T-helper 9 cell (primary cell): ENCODE measurements at places on chromosomes 3 and 15.

- DNase-seq, result no peak
Measured at GRCh38 chr3:123258359-123258758, 56.6 kb downstream of the SEC22A start.

DNA sequence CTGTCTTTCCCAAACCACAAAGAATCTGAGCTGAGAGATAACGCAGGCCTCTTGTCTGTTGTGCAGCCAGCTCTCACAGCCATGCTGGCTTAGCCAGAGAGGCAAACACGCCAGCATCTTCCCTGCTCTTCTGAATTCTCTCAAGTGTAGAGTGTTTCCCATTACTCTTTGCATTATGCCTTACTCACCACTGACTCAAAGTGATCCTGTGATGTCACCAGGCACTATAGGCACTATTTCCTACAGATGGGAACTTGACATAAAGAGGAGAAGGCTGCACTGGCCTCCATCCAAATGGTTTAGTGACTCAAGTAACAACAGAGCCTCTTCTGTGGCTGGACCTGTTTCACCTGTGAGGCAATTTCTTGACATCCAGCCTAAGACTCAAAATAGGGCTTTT, 44.4 kb downstream of the PDZRN3 start:
- no peak for DNase-seq

DNA sequence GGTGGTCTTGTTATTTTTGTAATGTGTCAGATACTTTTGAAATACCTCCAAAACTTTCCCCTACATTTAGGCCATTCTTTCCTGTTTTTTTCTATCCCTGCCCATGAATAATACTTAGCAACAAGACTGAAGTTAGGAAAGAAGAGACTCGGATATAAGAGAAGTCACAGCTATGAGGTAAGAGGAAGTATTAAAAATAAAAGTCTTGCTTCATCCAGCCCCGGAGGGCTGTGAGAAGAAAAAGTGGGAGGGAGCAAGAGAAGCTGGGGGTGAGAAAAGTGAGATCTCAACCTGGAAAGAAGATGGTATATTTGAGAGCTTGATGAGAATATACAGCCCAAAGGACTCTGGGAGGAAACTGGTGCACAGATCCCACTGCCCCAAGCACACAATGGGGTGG, 213.5 kb upstream of the CDIN1 start:
- DNase-seq, result no peak

DNA sequence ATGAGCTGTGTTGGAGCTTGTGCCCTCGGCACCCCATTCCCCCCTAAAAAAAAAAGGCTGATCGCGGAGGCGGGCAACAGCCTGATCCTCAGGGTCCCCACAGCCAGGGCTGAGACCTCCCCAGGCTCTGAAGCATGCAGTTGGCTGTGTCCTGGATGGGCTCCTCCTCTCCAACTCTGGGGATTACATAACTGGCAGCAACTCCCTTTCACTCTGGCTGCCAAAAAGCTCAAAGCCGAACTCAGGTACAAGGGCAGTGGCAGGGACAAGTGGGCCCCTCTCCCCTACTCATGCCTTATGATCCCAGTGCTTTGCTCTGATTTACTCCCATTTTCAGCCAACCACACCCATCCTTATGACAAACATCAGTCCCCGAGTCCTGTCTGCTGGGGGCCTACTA, 18.3 kb downstream of the TPRA1 start:
- no peak for DNase-seq

- no peak for DNase-seq
Measured at GRCh38 chr3:44039006-44039405, 202.7 kb upstream of the TOPAZ1 start.

GRCh38 chr3:34725774-34726173, 913.6 kb upstream of the ARPP21 start:
- DNase-seq, result no peak

DNA sequence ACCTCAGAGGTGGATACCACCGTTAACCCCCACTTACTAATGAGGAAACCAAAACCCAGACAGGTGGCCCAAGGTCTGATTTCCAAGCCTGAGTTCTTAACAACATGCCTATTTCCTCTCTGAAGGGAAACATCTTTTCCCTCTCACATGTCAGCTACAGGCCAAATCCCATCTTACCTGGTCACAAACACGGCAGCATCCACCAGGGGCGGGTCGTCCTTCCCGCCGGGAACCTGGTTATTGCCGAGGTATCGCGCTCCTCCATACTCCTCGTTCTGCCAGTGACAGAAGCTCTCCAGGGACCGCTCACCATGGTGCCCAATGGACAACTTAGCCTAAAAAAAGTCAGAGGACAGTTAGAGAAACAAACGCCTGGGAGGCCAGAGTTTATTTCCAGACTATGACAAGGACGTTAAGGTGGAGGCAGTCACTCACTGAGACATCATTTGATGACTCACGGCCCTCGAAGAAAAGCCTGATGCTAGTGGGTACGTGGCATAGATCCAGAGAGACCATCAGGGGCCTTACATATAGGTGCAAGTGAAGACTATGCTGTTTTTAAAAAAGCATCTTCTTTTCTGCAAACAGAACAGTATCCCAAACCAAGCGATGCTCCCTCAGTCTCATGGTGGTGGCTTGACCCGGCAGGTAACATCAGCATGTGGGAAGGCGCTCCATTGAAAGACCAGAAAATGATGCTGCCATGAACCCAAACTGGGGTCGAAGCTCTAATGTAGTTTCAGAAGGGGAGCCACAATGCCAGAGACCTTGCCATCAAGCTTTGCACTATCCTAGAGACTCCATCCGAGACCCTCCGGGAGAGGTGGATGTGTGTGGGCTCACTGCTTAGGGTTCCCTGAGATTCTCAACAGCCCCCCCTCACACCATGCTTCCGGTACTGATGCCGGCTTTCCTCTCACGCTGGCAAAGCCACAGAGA, 80.2 kb downstream of the ADAMTS17 start:
- no peak for DNase-seq

DNA sequence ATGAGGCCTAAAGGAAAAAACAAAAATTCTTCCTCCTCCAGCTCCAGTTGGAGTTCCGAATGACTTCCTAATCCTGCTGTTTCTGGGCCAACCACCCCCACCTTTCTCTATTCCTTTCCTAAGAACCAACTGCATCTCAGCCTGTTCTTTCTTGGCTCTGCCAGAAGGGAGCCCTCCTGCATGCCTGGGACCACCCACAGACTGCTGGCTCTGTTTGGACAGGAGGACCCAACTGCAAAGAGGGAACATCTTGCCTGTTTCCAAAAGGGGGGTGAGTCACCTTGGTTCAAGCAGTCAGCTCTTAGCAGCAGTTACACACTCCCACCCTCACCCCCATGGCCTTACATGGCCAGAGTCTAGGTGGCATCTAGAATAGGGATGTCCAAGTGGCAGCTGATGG, 116.0 kb upstream of the PRICKLE2 start:
- DNase-seq, result no peak

DNA sequence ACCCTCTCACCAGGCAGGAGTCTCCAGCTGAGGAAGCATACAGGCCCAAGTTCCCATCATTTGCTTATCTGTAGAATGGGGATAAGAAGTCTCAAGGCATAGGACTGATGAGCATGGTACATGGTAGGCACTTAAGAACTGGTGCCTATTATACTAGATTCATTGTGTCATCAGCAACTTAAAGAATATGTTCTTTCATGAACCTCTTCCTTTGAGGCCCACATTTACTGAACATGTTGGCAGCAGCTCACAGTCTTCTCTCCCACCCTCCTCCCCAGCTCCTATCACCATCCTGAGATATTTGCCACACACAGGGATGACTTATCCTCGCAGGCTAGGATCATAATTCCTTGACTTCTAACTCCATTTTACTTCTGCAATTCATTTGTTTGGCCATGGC, 142.5 kb downstream of the PDE8A start:
- DNase-seq, result no peak

DNA sequence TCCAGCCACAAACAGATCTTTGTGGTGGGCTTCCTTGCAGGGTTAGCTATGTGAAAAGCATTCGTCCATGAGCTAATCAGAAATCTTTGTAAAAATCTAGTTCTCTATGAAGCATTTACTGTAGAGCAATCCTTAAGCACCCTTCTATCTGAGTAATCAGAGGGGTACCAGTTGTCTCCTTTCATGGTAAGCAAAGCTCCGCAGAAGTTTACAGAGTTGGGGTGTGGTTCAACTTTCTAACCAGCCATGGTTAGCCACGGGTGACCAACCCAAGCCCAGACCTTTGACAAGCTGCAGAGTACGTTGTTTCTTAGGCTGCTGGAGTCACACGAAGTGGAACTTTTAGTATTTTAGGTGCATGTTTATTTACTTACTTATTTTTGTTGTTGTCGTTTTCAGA, 77.4 kb downstream of the FLNB start:
- DNase-seq, result no peak

DNA sequence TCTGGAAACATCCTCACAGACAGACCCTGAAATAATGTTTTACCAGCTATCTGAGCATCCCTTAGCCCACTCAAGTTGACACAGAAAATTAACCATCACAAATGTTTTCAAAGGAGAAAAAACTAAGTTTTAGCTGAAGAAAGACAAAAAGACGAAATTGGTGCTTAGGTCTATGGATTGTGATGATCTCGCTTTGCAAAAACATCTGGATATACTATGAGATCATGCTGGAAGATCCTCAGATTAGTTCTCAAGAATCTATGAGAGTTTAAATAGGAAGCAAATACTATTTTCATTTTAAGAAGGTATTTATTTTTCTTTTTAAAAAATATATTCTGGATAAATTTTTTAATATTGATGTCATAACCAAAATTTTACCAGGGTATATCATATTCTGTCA, 42.6 kb upstream of the MBNL1 start:
- DNase-seq, result no peak

GRCh38 chr15:65998486-65998885, 129.2 kb downstream of the RAB11A start:
- DNase-seq, result no peak

DNA sequence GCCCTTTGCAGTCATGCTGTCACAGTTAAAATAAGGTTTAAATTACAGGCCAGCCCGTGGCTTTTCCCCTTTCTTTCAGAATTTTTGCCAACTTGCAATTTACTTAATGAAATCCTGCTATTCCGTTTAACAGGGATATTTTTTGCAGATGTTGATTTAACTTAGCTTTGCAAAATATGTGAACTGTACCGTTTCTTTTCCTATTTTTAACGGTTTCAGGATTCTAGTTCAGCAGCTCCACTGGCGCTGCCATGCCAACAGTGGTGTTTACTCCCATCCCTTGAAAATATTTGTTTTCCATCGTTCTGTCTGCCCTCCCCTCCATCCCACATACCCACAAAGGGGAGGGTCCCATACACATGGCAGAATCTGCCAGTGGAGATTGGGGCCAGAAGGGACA, 54.3 kb downstream of the SMAD6 start:
- no peak for DNase-seq

- no peak for DNase-seq
Measured at GRCh38 chr15:32104061-32104995, 74.0 kb downstream of the CHRNA7 start.

DNA sequence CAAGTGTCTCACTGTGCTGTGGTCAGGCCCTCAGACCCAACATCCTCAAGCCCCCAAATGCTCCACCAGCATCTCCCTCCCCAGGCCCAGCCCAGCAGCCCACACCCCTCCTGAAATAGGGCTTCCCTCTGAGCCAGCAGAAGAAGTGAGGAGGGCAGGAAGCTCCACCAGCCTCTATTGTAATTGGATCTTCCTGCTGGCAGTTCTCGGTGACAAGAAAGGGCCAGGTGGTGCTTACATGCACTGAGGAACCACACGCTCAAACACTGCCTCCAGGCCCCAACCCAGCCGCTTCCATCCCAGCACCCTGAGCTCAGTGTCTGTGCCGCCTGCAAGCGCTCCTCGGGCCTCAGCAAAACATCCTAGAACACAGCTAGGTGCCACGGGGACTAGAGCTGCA, 96.7 kb downstream of the ATP10A start:
- no peak for DNase-seq

- DNase-seq, result no peak
Measured at GRCh38 chr15:33360886-33361285, 50.1 kb downstream of the RYR3 start.

DNA sequence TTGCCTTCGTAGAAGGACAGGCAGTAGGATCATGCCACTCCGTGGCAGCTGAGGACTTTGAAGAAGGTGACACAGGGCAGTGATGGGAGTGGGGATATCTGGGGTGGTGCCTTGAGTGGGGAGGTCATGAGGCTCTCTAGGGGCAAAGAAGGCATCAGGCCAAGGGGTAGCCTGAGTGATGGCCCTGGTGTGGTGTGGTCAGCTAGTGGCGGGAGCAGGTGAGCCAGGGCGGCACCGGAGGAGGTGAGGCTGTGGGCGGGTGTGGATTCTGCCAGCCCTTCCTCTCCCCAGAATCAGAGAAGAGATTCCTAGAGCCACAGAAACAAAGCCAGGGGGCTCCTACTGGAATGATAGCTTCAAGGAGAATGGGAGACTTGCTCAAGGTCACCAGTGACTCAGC, 18.4 kb downstream of the WNT7A start:
- no peak for DNase-seq
